CD4-positive, alpha-beta T cell treated with Interleukin-21 for 1 hour (primary cell): ENCODE measurements at places on chromosomes 5 and 9.

DNA sequence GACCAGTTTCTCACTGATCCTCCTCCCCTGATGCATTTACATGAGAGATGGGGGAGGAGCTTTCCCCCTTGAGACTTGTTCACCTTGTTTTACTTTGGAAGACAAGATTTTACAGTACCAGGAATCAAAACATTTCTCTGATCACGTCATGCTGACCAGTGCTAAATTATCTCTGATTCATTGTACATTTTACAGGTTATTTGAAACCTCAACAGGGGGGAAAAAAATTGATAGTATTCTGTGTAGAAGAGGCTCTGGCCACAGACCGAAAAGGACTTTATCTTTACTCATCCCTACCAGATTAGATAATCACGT is 133.9 kb downstream of the GRIA1 start:
- DNase-seq: no peak

GRCh38 chr5:177600508-177601018 is 631 bp downstream of the B4GALT7 start:
- no peak for DNase-seq

GRCh38 chr5:169745441-169746146 is 108.5 kb downstream of the DOCK2 start:
- no peak for DNase-seq

DNA sequence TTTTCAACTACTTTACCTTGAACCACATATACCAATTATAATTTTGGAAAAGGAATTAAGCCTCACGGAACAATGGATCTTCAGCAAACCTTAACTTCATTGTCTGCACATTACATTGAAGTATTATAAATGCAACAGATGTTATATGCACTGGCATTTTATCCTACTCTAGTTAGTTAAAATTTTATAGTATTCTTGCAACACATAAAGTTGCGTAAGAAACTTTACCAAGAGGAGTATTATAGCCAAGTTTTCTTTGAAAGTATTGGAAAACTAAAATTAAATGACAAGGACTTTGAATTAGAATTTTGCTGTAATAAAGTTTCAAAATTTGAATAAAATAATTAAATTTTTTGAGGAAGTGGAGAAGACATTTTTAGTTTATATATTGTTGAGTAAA is 63.4 kb upstream of the SREK1 start:
- DNase-seq: no peak
